ENCODE measurements at places on chromosomes 12 and 14. TPM values are rescaled to one million over a fixed set of nuclear protein-coding genes. Genes with fewer than 3 reads are reported as not detected.

Gene ESYT1
- total RNA-seq: 251 TPM

- DNase-seq: no peak
These were observed 1.5 kb upstream of the KTN1 start for GRCh38 chr14:55578511-55578910.

Gene KRT79
- 0.27 TPM for total RNA-seq

GRCh38 chr14:34147461-34147860, 196.6 kb upstream of the EGLN3 start:
- no peak for DNase-seq

Gene PRH2
- not detected for total RNA-seq

All from K562 (cell line).